HEK293T (cell line): ENCODE measurements at places on chromosomes 12 and 14.
A peak's percentile ranks its signal among the peaks of the same experiment; 100 is the strongest.

DNA sequence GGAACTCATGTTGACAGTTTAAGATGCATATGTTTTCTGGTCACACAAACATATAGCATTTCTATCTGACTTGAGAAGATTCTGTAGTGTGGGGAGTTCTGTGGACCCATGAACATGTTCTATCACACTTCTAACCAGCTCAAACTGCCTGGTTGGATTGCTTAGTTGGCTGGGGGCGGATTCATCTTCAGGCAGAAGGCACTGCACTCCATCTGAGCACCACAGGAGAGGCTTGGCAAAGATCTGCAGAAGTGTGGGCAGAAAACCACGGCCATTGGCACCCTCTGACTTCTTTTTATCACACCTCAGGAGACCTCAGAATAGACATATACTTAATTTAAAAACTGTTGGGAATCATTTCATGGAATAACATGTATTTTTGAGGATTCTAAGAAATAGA lies 68.5 kb downstream of the LIN7A start:
- DNase-seq, result no peak

GRCh38 chr14:104800015-104800770 lies 708 bp upstream of the ZBTB42 start:
- peak; percentile 64 for DNase-seq

DNA sequence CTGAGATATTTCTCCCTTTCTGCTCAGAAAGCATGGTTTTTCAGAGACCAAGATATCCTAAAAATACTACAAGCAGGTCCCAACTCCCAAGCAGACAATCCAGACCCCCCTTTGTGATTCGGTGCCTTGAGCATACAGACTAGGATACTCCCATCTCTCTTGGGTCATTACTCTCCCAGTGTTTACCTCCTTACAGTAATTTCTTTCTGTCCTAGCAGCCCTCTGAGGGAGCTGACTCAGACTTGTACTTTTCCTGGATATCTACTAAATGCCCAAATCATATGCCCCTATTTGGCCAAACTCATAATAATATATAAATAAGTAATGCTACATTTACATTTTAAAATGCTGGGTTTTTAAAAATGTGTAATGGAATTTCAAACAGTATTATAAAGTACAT lies 355.6 kb downstream of the LRIG3 start:
- no peak for DNase-seq

DNA sequence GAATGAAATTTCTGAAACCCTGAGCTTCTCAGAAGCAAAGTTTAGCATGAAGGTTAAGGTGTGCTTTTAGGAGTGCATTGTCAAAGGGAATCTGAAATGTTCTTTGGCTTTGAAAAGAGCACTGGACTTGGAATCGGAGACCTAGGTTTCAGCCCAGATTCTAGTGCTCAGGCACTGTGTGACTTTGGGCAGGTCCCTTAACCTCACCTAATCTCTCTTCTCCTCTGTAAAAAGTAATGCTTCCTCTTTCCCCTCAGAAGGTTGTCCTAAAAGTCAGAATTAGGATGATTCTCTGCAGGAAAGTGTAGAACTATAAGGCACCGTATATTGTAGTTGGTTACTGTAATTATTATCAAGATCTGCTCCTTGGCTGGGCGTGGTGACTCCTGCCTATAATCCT lies 38.0 kb upstream of the ELK3 start:
- no peak for DNase-seq

GRCh38 chr12:23810329-23810902 lies 139.1 kb downstream of the SOX5 start:
- no peak for DNase-seq

GRCh38 chr12:59657266-59657665 lies 61.4 kb downstream of the SLC16A7 start:
- no peak for DNase-seq

- DNase-seq, result no peak
Observed at GRCh38 chr12:95977764-95978305, 18.3 kb downstream of the HAL start.

DNA sequence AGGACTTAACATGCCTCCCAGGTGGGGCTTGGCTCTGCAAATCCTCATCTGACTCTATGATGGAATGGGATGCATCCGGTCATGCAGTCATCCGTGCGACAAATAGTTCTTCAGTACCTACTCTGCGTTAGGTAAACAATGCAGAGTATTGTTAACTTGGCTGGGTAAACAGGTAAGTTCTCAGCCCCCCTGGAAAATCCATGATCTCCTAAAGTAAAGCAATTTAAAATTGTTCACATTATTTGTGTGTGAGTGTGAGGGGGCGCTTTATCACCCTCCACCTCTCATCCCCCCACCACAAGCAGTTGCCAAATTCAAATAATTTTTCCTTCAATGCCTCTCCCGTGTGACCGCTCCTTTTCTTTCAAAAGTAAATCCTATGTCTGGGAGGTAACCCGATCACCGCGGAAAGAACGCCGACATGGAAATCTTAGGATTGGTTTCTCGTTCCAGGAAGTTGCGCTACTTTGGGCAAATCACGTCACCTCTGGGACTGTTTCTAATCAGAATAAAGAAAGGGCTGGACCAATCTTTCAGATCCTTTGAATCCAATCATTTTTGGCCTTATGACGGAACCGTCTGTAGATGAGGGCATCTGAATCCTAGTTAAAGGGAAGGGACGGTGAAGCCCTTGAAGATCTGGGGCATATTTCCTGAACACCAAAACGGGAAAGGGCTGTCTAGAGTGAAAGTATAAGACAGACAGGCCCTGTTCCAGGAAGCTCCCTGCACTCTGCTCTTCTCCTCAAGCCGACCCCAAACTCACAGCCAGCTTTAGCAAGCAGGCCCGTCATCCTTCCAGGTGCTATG lies 44.0 kb upstream of the SINHCAF start:
- peak; percentile 49 for DNase-seq

- peak; percentile 42 for DNase-seq
Observed at GRCh38 chr12:5171701-5172100, 128.0 kb downstream of the KCNA5 start.

DNA sequence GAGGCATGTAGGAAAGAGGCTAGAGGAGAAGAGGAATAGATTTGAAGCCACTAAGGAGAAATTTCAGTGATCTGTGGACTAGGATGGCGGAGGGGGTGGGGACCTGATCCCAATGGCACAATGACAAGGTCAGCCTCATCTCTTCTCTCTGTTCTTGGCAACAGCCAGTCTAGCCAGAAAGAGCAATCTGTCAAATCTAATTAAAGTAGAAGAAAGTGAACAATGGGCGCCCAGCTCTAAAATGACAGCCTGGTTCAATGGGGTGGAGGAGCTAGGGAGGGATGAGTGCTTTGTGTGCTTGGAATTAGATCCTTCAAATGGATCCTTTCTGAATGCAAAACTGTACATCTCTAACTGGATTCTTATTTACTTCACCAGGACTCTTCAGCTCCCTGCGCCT lies 37.2 kb upstream of the TUBA1C start:
- no peak for DNase-seq

- DNase-seq, result peak; percentile 85
Observed at GRCh38 chr12:459430-460258, at the start of gene B4GALNT3. Gene B4GALNT3, plus strand, starts transcription at chr12:459939. Its CDS starts 438 bp downstream, at chr12:460377.

- no peak for DNase-seq
Observed at GRCh38 chr14:23104591-23105347, at the start of gene CIROP. Gene CIROP, minus strand, starts transcription at chr14:23104989. Its CDS starts 69 bp downstream, at chr14:23104920.

DNA sequence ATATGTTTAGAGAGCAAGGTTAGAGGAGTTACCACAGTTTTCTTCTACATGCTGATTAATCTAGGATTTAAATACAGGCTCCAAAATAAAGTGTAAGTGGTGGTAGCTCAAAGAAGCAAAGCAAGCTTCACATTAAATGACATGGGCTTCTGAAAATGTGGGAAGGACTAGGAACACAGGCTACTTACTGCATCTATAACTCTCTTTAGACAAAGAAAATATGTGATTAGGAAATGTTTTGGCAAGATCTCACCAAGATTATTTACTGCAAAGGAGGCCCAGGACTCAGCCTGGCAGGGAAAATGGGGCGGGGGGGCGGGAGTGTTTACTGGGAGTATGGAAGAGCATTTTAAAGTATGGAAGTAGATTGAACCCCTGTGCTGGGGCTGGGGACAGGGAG lies 39.4 kb downstream of the ETV6 start:
- DNase-seq, result no peak

GRCh38 chr14:77120771-77121743 lies 20.5 kb downstream of the ZDHHC22 start:
- DNase-seq, result no peak

DNA sequence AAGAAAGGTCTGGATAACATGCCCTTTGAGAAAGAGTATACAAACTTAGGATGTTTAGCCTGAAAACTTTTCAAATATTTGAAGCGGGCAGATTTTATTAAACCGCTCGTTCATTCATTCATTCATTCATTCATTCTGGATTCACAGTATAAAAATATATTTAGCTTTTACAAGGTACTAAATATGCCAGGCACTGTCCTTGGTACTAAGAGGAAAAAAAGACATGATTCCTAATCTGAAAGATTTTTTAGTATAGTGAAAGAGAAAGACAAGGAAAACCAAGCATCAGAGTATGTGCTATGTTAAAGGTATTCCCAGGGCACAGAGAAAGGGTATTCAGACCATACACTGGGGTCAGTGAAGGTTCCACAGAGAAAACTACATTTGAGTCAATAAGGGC lies 299.7 kb downstream of the BCAT1 start:
- DNase-seq, result no peak

DNA sequence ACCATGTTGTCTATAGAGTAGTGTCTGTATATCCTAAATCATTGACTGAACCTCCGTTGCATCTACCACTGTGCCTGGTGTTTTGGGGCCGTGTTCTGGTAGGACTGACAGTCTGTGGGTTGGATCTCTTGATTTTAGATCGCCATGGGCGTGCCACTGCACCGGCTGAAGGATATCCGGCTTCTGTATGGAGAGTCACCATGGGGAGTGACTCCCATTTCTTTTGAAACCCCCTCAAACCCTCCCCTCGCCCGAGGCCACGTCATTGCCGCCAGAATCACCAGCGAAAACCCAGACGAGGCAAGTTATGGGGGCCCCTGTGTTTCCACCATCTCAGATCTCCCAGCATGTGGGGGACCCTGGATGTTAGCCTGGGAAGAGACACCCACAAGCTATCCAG lies 69.1 kb downstream of the ACACB start:
- no peak for DNase-seq

DNA sequence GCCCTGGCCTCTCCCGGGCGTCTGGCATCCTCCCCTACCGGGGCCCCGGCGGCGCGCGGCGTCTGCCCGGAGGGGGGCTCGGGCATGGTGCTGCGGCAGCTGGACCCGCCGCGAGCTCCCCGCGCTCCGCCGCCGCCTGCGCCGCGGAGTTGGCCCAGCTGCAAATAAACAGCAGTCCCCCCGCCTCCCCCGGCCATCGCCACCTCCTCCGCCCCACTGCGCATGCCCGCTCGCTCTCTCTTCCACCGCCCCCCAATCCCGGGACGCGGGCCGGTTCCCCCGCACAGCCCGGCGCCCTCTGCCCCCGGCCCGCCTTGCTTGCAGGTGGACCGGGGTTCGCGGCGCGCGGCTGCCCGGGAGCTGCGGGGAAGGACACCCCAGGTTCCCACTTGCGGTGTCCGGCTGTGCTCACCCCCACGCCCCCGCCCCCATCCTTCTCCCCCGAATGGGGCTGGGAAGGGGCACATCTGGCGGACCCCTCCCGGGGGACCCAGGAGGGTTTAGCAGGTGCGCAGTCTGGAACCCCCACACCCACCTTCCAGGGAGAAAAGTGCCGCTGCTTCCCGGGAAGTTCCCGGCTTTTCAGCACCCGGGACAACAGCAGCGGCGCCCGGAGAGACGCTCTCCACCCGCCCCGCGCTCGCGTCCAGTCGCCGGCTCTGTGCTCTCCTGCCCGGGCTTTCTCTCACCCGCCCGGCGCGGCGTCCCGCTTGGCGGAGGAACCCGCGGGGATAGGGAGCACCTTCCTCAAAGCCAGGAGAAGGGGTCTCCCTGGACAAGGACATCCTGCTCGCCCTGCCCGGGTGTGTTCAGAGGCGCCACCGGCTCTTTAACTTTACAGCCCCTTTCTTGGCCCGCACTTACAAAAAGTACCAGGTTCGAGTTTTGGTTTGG lies at the start of gene TMTC1:
Gene TMTC1, minus strand, starts transcription at position 170 of the 894 bp plus-strand sequence. CDS start 191 bp downstream, outside the sequence.
- peak; percentile 78 for DNase-seq

GRCh38 chr12:4108803-4109345 lies 164.7 kb upstream of the CCND2 start:
- DNase-seq, result no peak

GRCh38 chr12:132129007-132129406 lies 15.1 kb downstream of the DDX51 start:
- DNase-seq, result no peak

- DNase-seq, result no peak
Observed at GRCh38 chr14:72590577-72590976, 303.3 kb downstream of the DPF3 start.

- DNase-seq, result no peak
Observed at GRCh38 chr12:127051139-127051538, 1215.8 kb upstream of the TMEM132C start.

DNA sequence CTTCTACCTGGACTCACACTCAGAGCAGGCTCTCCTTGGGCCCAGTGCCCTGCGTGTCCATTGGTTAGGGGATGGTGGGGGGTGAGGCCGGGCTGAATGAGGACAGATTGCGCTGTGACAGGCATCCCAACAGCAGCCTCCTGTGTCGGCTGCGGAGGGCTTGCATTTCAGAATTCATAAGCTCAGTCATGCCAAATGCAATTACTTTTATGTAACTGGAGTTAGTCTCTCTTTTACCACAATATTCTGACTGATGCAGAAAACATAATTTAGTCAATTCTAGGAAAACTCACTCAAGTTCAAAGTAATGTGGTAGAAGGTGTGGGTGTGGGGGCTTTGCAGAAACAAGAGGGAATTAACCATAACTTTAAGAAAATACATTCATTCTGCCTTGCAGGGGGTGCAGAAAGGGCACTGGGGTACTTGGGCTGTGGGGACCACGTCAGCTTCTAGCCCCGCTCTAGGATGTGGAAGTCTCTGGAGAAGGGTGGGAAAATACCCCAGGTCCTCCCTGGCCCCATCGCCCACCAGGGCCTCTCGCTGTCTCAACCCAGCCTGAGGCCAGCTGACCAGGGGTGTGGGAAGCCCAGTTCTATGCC lies 257.7 kb downstream of the ADGRD1 start:
- DNase-seq, result no peak

DNA sequence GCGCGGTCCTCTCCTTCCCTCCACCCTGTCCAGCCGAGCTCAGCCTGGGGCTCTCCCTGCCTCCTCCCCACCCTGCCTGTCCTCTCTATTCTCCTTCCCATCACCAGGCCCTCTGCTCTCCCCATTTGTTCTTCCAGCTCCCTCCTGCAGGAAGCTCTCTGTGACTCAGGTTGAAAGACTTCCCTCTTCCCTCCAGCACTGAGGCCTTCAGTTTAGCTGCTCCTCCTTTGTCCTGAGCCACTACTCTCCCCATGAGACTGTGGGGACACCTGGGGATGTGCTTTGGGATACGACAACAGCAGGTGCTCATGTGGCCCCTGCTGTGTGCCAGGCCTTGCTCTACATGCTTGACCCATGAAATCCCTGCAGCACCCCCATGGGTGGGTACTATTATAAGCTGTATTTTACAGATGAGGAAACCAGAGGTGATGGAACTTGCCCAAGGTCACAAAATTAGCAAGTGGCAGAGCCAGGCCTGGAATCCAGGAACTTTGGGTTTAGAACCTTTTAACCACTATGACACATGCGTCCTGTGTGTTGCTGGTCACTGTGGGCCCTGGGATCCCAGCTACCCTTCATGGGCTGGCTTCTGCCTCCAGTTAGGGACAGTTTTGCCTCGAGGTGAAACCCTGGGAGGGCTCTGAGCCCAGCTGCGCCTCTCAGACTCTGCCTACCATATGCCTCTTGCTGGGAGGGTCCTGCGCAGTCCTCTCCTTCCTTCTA lies 5.5 kb downstream of the KRT80 start:
- DNase-seq, result no peak
